NCI-H1092 (cell line): ENCODE measurements at places on chromosomes 2 and 18.

DNA sequence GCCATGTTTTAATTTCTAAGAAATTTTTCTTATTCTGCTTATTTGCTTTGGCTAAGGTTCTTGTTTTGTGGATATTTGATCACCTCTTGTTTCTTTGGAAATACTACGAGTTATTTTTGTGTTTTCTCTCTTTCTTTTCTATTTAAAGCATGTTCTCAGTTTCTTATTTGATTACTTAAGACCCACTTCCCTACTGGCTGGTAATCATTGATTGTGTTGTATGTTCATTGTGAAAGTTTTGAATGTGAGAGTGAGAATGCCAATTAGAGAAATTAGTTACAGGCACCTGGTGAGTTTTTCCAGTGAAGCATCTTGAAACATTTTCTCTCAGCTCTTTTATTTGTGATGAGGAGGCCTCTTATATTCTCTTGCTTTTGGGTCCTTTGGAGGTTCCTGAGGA lies 226.7 kb upstream of the MC4R start:
- DNase-seq: no peak

DNA sequence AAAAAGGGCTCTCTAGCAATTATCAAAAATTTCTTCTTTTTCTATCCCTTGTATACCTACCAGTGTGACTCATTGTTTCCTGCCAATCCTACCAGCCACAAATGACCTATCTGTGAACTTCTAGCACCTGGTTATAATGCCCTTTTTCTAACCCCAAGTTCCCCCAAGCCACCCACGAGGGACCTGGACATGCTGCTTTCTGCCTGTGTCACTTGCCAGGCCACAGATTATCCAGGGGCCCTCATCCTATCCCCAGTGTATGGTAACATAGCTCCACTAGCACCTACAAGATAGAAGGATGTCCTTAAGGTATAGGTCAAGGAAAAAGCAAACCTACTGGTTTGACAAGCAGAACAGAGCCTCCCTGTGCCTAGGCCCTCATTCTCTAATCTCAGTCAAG lies 26.8 kb downstream of the AAK1 start:
- DNase-seq: no peak

- no peak for DNase-seq
Observed at GRCh38 chr2:45003579-45004551, 5.4 kb downstream of the SIX2 start.

DNA sequence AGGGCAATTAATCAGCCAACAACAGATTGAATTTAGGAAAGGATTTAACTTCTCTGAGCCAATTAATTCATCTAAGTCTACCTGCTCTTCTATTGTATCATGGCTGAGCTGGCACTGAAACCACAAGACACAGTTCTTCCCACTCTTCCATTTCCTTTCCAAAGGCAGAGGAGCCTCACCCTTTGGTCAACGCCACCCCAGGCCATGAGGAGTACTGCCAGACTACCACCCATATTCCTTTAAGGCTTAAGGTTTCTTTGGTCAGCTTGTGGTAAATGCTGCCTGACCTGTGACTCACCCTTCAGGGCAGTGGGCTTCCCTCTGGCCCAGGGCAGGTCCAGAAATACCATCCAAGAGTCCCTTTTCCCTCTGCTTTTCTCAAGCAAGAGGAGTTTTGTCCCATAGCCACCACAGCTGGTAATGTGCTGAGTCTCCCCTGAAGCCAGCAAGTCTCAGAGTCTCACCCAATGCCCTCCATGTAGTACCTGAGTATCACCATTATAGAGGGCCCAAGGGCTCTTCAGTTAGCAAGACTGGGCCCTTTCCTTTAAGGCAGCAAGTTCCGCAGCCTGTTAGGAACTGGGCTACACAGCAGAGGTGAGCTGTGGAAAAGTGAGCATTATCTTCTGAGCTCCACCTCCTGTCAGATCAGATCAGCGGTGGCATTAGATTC lies 900.5 kb upstream of the CRIM1 start:
- no peak for DNase-seq

DNA sequence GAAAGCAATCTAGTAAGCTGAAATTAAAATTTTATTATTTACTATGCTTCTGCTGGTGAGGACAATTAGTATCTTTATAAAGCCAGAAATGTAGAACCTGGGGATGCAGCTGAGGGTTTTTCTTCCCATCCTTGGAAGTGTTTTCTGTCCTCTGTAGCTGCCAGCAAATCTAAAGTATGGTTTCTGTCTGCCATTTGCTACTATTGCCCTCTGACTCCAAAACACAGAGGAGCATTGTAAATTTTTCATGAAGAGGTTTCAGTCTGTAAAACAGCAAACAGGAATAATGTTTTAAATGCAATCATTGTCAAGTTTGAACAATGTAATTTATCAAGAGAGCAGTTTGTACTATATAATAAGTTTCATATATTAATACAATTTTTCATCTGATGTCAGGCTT lies 258.8 kb downstream of the ZNF407 start:
- DNase-seq: no peak

GRCh38 chr18:50791599-50792438 lies 28.0 kb downstream of the MRO start:
- DNase-seq: no peak

GRCh38 chr2:97745474-97746174 lies 32.2 kb downstream of the ZAP70 start:
- DNase-seq: no peak

DNA sequence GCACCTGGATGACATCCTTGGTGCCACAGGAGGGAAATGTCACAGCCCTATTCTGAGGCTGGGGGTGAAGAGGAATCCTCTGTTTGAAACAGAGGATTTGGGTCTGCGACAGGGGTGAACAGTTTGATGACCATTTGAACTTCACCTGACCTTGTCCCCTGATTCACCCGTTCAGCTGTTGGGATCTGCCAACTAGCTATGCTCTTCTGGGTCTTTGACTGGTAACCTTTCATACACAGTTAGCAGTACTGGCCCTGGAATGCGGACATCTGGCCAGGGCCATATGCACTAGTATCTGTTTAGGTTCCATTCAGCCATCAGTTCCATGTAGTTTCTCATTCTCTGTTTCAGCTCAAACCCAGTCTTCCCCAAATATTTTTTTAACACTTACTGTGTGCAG lies 72.6 kb upstream of the MCFD2 start:
- no peak for DNase-seq

DNA sequence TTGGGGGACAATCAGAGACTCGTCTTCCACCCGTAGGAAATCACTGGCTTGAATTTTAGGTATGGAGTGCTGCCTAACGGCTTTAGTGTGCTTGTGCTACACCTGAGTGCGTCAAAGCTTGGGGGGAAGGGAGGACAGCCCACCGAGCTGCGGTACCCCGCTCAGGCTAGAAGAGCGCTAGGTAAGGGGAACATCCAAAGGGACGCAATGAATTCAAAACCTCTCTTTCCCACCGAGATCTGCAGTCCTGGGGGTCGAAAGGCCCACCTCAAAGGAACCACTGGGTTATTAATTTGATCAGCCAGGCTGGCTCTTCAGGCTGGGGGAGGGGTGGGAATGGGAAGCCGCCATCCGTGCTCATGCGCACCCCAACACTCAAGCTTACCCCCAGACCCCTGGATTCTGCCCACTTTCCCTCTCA lies 2.7 kb downstream of the EPHA4 start:
- DNase-seq: no peak

- DNase-seq: no peak
Observed at GRCh38 chr2:11175293-11175795, 20.1 kb downstream of the SLC66A3 start.

DNA sequence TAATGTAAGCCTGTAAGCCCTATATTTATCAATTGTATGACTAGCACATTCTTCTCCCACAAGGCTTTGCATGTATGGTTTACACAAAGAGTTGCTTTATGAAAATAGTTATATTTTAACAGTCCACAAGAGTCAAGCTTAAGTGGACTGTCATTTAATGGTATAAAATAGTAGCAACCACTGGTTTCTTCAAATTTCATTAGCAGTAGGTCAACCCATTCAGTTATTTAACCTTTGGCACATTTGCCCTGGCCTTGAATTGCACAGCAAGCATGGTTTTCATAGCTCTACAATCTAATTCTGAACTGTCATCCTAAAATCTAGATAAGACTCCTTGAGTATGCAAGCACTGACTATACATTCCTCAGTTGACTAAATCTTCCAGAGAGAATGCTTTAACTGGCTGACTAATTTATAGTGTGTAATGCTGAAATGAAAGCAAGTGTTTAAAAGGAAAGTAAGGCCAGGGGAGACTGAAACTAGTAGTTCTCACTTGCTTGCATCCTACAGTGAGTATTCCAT lies 1.8 kb downstream of the DPP4 start:
- no peak for DNase-seq

GRCh38 chr2:222440673-222441422 lies 16.5 kb downstream of the SGPP2 start:
- DNase-seq: no peak

DNA sequence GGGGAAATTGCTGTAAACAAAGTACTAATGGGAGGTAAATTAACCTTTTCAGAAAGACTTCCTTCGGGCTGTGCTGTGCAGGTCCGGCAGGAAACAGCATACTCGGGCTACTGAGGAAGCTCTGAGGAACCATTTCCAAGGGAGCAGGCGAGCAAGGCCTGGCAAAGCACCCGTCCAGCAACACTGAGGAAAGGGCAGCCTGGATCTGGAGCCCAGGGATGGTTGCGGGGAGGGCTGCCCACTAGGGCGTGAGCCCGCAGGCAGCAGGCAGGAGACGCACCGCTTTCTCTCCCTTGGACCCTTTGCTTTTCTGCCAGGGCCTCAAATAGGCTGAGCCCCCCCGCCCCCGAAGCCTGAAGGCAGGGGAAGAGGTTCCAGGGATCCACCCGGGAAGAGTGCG lies 89.5 kb downstream of the SOX11 start:
- no peak for DNase-seq

DNA sequence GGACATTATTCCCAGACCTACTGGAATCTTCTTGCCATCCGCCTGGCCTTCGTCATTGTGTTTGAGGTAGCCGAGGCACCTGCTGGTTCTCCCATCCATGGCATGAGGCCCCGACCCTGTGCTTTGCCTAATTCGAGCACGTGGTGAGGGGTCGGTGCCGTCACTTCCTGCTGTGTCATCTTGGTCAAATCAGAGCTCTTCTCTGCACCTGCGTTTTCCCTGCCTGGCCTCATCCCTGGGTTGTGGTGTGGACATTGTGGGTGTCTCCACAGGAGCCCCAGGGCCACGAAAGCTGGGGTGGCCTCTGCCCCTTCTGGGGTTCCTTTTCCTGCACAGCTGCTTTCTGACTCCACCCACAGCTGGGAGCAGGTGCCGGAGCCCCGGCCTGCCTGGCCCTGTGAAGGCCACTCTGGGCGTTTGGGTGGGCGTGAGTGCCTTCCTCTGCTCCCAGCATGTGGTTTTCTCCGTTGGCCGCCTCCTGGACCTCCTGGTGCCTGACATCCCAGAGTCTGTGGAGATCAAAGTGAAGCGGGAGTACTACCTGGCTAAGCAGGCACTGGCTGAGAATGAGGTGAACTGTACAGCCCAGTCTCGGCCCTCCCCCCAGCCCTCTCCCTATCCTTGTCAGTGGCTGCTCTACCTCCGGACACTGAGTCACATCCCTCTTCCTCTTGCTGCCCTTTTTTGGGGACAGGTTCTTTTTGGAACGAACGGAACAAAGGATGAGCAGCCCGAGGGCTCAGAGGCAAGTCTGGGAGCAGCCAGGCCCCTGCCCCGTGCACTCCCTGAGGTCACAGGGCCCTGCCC lies 34.9 kb downstream of the ANO7 start:
- DNase-seq: no peak

GRCh38 chr18:69943021-69943420 lies 4.7 kb downstream of the CD226 start:
- no peak for DNase-seq

- no peak for DNase-seq
Observed at GRCh38 chr2:19124135-19124534, 234.3 kb downstream of the OSR1 start.

DNA sequence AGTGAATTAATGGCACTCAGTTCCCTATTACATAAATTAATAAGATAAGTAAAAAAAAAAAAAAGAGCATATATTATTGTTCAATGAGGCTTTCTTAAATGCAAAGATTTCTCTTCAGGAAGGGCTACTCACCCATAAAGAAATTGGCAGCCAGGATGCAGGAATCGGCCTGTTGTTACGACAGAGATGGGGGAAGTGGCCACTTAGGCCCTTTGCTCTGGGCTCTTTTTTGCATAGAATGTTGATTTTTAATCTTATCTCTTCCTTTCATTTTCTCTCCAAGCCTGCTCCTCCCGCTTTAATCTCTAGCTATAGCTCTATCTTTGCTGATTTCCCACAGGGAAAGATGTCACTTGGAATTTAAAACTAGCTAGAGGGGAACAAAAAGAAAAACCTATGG lies 391.8 kb upstream of the CRIM1 start:
- DNase-seq: no peak

- DNase-seq: no peak
Observed at GRCh38 chr2:222071911-222072310, 226.9 kb downstream of the PAX3 start.

DNA sequence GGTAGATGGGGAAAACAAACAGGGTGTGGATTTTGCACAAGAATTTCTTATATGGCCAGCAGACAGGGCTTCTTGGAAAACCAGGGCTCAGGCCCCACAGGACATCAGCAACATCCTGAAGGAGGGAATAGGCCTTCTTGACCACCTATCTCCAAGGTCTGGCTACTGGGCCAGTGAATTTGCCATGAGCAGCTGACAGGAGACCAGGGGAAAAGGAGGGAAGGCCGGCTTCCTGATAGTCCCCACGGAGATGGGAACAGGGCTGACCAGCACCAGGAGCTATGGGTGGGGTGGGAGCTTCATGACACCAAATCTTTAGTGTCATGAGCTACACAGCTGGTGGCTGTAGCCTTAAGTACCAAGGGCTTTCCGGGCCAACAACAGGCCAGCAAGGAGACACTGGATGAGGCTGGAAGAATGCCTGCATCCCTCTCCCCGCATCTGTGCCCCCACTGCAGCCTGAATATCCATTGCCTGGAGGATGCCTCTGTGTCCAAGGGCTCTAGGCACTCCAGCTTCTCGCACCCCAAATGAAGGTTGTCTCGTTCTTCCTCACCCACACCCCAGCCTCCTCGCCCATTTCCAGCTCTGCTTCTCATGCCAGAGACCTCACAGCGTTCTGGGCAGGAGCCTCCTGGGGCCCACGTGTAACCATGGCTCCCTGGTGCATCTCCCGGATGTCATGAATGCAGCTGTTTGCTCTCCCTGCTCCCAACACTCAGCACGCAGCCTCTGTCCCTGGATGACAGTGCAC lies 74.8 kb downstream of the EMX1 start:
- no peak for DNase-seq

GRCh38 chr2:125837128-125837527 lies 818.8 kb upstream of the GYPC start:
- no peak for DNase-seq

DNA sequence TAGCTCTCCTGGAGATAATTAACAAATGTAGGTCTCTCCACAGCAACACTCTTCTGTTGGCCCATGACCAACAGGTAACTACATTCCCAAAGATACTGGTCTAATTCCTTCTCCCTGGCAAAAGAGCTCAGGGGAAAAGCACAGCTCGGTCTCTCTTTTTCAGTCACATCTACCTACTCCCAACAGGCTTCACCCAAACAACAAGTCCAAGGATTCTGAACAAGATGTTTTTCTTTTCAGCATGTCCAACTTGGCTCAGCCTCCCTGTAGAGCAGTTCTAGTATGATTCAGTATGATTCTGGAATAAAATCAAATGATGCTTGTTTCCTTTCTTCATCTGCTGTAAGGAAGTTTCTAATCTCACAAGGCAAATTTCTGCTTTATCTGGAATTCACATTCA lies 1704.8 kb upstream of the PIK3C3 start:
- DNase-seq: no peak

GRCh38 chr2:44687686-44688455 lies 253.6 kb upstream of the SIX3 start:
- DNase-seq: no peak
